Activated CD4-positive, alpha-beta memory T cell treated with anti-CD3 and anti-CD28 coated beads for 36 hours (primary cell): ENCODE measurements at places on chromosomes 6 and 20. TPM values are rescaled to one million over a fixed set of nuclear protein-coding genes. Genes with fewer than 3 reads are reported as not detected.

The OR12D3 gene
- not detected for total RNA-seq

The RNF5 gene
- 60.8 TPM for total RNA-seq

The GJA10 gene
- not detected for total RNA-seq

The PTGIS gene
- total RNA-seq: 1.8 TPM

The TCF15 gene
- total RNA-seq: not detected

The EPB41L1 gene
- 0.36 TPM for total RNA-seq

The RIPPLY2 gene
- total RNA-seq: not detected

The ESR1 gene
- total RNA-seq: 0.10 TPM

- no peak for DNase-seq
- no peak overlapping the region for H3K4me3 ChIP-seq
- no peak overlapping the region for H3K27ac ChIP-seq
- no peaks in the 10 kb centered on the region for H3K36me3 ChIP-seq
- H3K27me3 ChIP-seq: no peaks in the 10 kb centered on the region
Measured at GRCh38 chr20:44222633-44223368, 12.2 kb upstream of the OSER1 start.

DNA sequence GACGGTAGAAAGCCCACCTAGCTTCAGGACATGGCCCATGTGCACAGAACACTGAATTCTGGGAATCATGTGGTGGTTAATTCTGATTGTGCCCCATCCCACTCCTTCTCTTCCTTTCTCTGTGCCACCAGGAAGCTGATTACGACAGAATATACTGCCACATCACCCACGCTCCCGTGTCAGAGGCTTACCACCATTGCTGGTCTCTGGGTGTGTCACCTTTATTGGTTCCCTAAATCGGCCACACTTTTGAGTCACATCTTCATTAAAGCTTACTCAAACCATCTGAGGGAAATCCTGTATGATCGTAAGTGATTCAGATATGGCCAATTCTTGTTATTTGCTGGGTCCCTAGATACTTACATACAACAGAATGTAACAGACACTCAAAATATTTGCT is 3.1 kb downstream of the TRMT6 start:
- H3K27ac ChIP-seq: peak overlapping the region; percentile 89
- peak overlapping the region; percentile 27 for H3K4me3 ChIP-seq
- H3K36me3 ChIP-seq: peaks cover 66% of the 10 kb centered on the region
- H3K4me1 ChIP-seq: peaks cover 61% of the 10 kb centered on the region
- peaks cover 1% of the 10 kb centered on the region for H3K27me3 ChIP-seq

GRCh38 chr20:17511401-17511800 is 19.8 kb downstream of the BFSP1 start:
- peak; percentile 67 for DNase-seq
- peaks cover 18% of the 10 kb centered on the region for H3K4me1 ChIP-seq
- H3K36me3 ChIP-seq: no peaks in the 10 kb centered on the region
- H3K4me3 ChIP-seq: no peak overlapping the region

GRCh38 chr20:32562495-32562911 is 22.6 kb downstream of the NOL4L start:
- no peak overlapping the region for H3K27ac ChIP-seq
- H3K36me3 ChIP-seq: no peaks in the 10 kb centered on the region
- peaks cover 23% of the 10 kb centered on the region for H3K4me1 ChIP-seq
- no peaks in the 10 kb centered on the region for H3K27me3 ChIP-seq
- no peak for DNase-seq

- DNase-seq: no peak
- no peaks in the 10 kb centered on the region for H3K27me3 ChIP-seq
Measured at GRCh38 chr6:55678330-55679224, 99.6 kb upstream of the HMGCLL1 start.

GRCh38 chr6:104789770-104790190 is 69.9 kb downstream of the HACE1 start:
- DNase-seq: peak; percentile 16
- peaks cover 25% of the 10 kb centered on the region for H3K4me1 ChIP-seq
- no peaks in the 10 kb centered on the region for H3K27me3 ChIP-seq
- H3K27ac ChIP-seq: peak overlapping the region; percentile 85

DNA sequence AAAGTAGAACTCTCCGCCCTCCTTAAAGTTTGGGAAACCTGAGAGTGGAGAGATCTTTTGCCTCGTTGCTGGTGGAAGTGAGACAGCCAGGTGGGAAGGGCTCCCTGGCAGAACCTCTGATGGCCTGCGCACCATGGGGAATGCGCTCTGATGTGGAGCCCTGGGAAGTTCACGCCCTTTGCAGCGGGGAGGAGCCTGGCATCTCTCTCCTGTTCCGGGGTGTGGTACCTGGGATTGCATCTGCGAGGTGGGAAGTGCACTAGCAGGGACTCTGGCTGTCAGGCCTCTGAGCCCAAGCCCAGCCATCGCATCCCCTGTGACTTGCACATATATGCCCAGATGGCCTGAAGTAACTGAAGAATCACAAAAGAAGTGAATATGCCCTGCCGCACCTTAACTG is 159.8 kb downstream of the AKAP7 start:
- H3K27me3 ChIP-seq: no peaks in the 10 kb centered on the region
- no peak for DNase-seq
- no peak overlapping the region for H3K4me3 ChIP-seq
- no peak overlapping the region for H3K27ac ChIP-seq

DNA sequence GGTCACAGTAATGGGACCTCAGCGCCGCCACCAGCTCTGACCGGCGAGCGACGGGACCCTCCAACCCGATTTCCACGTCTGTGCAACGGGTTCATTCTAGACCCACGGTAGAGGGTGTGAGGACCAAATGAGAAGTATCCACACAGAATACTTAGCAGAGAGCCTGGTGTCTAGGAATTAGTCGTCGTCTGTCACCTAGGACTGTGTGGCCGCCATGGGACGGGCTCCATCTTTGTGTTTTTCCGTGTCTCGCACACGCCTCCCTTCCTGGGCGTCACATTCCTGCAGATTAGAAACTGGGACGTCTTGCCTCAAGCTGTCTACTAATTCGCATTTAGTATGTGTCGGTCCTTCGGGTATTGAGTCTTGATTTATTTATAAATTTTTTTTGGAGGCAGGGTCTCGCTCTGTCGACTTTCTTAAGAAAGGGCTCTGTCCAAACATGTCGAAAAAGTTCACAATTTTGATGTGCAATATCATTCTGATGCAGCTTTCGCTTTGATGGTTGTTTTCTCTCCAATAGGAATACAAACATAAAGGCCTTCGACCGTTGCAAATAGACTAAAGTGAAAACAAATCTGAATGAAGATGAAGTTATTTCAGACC is 563 bp downstream of the MGME1 start:
- no peaks in the 10 kb centered on the region for H3K27me3 ChIP-seq
- H3K4me3 ChIP-seq: peak overlapping the region; percentile 96
- peaks cover 43% of the 10 kb centered on the region for H3K4me1 ChIP-seq
- peaks cover 68% of the 10 kb centered on the region for H3K36me3 ChIP-seq

DNA sequence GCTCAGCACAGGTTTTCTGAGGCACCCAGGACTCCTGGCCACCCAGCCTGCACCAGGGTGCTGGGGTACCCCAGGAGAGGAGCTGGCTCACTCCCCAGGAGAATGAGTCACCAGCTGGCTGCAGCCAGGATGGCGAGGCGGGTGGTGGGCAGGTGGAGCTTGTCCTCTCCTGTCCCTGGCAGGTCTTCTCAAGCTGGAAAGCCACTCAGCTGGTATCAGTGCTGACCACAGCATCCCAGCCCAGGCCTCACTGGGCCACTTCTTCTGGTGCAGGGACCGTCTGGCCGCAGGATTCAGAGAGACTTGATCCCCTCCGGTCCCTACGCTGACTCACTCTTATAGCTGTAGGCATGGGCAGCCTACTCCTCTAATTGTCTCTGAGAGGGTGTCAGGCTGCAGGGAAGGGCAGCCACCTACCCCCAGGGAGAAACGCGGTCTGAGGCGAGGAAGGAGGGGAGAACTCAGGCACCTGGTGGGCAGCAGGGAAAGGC is 22.2 kb downstream of the TFEB start:
- H3K4me3 ChIP-seq: no peak overlapping the region
- H3K27me3 ChIP-seq: no peaks in the 10 kb centered on the region
- no peak for DNase-seq
- H3K27ac ChIP-seq: no peak overlapping the region

DNA sequence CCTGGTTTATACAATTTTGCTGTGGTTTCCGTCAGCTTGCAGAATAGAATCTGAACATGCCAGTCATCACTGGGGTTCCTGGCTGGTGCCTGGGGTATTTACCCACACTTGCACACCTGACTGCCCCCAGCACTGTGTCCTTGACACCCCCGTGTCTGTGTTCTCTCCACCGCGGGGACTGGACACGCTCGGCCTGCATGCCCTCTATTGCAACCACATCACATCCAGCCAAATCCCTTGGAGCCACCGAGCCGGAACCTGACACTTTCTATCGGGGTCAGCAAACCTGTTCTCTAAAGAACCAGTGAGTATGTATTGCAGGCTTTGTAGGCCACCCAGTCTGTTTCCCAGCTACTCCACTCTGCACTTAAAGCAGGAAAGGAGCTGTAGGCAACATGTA is 527.5 kb downstream of the PRKN start:
- no peaks in the 10 kb centered on the region for H3K27me3 ChIP-seq
- no peaks in the 10 kb centered on the region for H3K36me3 ChIP-seq
- no peak for DNase-seq
- no peaks in the 10 kb centered on the region for H3K4me1 ChIP-seq
- H3K4me3 ChIP-seq: no peak overlapping the region
- H3K27ac ChIP-seq: no peak overlapping the region

DNA sequence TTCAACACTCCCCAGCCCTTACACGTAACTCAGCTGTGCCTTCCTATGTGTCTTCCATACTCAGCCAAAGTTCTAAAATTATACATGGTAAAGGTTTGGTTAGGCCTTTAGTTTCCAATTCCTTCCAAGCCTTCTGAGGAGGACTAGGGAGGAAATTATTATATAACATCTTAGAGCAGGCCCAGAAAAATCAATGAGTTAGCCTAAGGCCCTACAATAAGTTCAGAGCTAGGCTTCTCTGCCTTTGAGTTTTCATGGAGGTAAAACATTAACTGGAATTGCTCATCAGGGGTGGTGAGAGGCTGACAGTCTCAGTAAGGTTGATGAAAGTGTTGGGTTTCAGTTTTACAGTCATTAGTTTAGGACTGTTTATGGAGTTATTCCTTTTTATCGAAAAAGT is 286.0 kb downstream of the ADGB start:
- no peaks in the 10 kb centered on the region for H3K36me3 ChIP-seq
- no peak for DNase-seq
- peaks cover 5% of the 10 kb centered on the region for H3K27me3 ChIP-seq
- no peak overlapping the region for H3K27ac ChIP-seq
- no peak overlapping the region for H3K4me3 ChIP-seq
- no peaks in the 10 kb centered on the region for H3K4me1 ChIP-seq

DNA sequence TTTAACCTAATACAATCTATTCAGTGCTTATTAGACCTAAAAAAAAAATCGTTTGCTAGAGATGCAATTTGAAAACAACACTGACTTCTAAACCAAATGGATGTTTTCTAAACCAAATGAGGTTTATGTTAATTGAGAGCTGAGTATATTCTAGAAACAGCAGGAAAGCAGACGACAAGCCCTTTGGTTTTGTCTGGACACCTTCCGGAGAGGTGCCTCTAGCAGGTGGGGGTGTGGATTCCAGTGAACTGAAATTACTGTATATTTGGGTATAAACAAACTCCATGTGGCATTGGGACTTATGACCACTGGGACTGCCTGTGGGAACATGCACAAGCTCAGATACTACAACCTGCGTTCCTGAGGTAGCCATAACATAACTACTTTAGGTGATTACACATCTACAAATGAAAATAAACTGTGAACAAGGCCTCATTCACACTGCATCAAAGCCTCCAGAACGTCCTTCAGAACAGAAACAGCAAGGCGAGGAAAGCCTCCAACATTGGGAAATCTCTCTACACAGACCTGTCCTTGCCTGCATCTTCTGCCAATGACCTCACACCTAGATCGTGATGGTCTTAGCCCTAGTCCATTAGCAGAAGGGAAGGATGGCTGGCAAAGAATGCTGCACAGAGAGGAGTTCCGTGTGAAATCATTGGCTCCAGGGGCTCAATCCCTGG is 206.8 kb upstream of the FOXQ1 start:
- no peaks in the 10 kb centered on the region for H3K4me1 ChIP-seq
- H3K4me3 ChIP-seq: no peak overlapping the region
- H3K36me3 ChIP-seq: no peaks in the 10 kb centered on the region
- no peak overlapping the region for H3K27ac ChIP-seq
- no peak for DNase-seq
- H3K27me3 ChIP-seq: peaks cover 7% of the 10 kb centered on the region

GRCh38 chr6:28251661-28252008 is 434 bp downstream of the ZKSCAN4 start:
- peak overlapping the region; percentile 98 for H3K4me3 ChIP-seq
- H3K27ac ChIP-seq: peak overlapping the region; percentile 73
- H3K27me3 ChIP-seq: no peaks in the 10 kb centered on the region
- DNase-seq: peak; percentile 52
- H3K36me3 ChIP-seq: peaks cover 6% of the 10 kb centered on the region

DNA sequence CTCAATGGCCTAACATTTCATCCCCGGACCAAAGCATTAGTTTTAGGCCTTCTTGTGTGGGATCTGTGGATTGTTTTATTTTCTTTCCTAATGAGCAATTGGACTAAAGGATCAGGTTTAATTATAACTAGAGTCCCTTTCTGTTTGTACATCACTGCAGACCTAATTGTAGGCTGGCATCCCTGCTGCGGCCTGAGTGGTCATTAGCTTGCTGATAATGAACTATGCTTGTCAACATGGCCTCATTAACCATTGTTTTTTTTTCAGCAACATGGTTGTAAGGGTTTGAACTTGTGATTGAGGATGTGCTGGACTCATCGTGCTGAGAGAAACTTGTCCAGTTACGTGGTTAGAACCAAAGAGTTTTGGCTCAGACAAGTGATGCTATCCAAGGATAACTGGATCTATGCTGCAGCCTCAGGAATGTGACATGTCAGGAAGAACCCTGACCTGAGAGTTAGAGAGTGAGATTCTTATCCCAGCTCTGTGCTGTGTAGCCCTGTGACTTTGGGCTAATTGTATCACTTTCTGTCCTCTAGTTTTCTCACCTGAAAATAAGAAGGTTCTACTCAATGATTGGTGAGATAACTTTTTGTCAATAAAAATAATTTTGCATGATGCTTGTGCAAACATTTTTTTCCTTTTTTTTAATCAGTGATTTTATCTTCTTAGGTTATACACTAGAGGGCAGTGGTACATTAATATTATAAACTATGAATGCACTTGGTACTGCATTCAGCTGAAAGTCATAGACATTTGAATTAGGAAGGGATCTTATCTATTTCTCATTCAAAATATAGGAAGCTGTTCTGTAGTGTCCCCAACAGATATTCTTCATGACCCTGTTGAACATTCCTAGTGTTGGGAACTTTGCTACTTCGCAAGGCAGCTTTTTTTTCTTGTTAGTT is 140.9 kb downstream of the RNF144B start:
- no peaks in the 10 kb centered on the region for H3K36me3 ChIP-seq
- no peak overlapping the region for H3K4me3 ChIP-seq
- DNase-seq: no peak
- H3K27ac ChIP-seq: no peak overlapping the region

GRCh38 chr20:45592574-45593189 is 13.6 kb upstream of the WFDC8 start:
- no peaks in the 10 kb centered on the region for H3K4me1 ChIP-seq
- H3K36me3 ChIP-seq: no peaks in the 10 kb centered on the region
- H3K27ac ChIP-seq: no peak overlapping the region
- peaks cover 26% of the 10 kb centered on the region for H3K27me3 ChIP-seq
- no peak overlapping the region for H3K4me3 ChIP-seq

- peaks cover 76% of the 10 kb centered on the region for H3K4me1 ChIP-seq
- H3K27ac ChIP-seq: peak overlapping the region; percentile 99
- peak overlapping the region; percentile 87 for H3K4me3 ChIP-seq
- H3K36me3 ChIP-seq: peaks cover 19% of the 10 kb centered on the region
- peak; percentile 85 for DNase-seq
Measured at GRCh38 chr6:149032599-149033405, 284.7 kb upstream of the TAB2 start.

- peaks cover 48% of the 10 kb centered on the region for H3K27me3 ChIP-seq
- DNase-seq: no peak
- no peak overlapping the region for H3K27ac ChIP-seq
- peaks cover 15% of the 10 kb centered on the region for H3K4me1 ChIP-seq
Measured at GRCh38 chr6:131948692-131949619, 2.2 kb downstream of the CCN2 start.
